ENCODE measurements at places on chromosomes 7 and 10. TPM values are rescaled to one million over a fixed set of nuclear protein-coding genes. Genes with fewer than 3 reads are reported as not detected.

Gene PDK4
- total RNA-seq: 234 TPM

Gene PTPRZ1
- total RNA-seq: 42.9 TPM

Gene HIF1AN
- 16.1 TPM for total RNA-seq

Gene INA
- total RNA-seq: 2.5 TPM

Gene ARHGAP22
- 1.9 TPM for total RNA-seq

Gene MAT1A
- total RNA-seq: 4.6 TPM

Gene COL17A1
- 653 TPM for total RNA-seq

Gene MSS51
- total RNA-seq: 2.2 TPM

Data from lower leg skin (tissue), 4 donors.